ENCODE measurements at places on chromosomes 6 and 20.

DNA sequence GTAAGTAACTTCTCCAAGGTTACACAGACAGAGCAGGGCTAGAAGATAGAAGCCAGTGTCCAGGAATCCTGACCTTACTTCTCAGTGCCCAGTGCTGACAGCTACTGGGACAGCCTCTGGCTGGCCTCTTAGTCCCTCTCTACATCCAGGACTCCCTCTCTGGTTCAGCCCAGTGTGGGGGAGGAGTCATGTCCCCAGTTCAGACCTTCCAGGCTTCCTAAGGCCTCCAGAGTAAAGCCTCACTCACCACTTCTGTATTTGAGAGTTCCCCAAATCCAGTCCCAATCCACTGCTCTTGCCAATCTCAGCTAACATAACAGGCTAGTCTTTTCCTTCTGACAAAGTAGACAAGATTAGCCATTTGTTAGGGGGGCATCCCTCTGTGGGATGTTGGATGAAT, 36.9 kb upstream of the EPB41L1 start:
- DNase-seq, result no peak

DNA sequence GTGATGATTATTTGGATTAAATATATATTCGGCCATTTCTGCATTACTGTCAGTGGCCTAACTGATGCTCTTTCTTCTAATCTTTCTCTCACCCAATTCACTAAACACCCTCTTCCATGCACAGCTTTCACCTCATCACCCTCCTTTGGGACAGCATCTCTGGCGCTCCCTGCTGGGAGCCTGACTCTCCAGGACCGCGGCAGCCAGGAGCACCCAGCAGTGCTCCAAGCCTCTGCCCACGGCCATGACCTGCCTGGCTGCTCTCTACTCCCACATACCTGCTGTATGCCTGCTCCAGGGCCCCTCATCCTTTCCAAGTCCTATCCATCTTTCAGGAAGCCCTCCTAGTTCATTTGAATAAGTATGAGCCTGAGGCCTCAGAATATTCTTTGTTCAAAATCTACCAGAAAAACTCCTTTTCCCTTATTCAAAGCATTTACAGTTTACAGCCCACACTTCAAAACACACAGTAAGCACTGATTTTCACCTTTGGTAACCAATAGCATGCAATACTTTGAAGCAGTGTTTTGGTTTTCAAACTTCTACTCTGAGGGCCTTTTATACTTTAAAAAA, 15.2 kb downstream of the CTCFL start:
- no peak for DNase-seq

DNA sequence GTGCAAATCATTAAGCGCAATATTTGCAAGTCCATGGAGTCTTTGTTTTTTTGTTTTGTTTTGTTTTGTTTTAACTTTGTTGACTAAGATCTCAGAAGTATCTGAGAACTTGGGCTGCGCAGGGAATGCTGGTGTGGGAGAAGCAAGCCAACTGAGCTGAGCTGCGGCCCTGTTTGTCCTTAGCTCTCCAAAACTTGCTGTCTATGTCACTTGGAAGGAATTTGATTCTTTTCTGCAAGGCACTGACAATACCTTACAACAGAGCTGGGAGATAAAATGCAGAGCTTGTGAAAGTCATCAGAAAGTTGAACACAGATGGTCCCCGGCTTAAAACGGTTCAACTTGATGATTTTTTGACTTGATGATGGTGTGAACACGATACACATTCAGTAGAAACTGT, 5.4 kb downstream of the SLC22A23 start:
- no peak for DNase-seq

DNA sequence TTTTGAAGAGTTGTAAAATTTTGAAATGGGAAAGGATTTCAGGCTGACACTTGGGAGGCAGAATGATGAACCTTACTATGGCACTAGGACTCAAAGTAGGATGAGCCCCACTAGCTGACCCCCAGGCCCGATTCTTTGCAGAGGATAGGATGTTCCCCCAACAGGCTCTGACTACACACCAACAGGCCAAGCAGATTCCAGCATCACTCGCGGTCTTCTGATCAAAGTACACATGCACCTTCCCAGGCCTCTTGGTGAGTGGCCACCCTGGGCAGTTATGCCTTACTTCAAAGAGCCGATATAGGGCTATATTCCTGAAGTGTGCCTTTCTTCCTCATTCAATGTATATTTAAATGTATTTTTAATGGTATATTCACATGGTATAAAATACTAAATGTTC, 117.6 kb upstream of the TMEM181 start:
- DNase-seq, result no peak

- no peak for DNase-seq
These were observed 10.4 kb upstream of the THBS2 start for GRCh38 chr6:169263836-169264608.

- DNase-seq, result no peak
These were observed 56.0 kb downstream of the CLIC5 start for GRCh38 chr6:45959534-45960145.

DNA sequence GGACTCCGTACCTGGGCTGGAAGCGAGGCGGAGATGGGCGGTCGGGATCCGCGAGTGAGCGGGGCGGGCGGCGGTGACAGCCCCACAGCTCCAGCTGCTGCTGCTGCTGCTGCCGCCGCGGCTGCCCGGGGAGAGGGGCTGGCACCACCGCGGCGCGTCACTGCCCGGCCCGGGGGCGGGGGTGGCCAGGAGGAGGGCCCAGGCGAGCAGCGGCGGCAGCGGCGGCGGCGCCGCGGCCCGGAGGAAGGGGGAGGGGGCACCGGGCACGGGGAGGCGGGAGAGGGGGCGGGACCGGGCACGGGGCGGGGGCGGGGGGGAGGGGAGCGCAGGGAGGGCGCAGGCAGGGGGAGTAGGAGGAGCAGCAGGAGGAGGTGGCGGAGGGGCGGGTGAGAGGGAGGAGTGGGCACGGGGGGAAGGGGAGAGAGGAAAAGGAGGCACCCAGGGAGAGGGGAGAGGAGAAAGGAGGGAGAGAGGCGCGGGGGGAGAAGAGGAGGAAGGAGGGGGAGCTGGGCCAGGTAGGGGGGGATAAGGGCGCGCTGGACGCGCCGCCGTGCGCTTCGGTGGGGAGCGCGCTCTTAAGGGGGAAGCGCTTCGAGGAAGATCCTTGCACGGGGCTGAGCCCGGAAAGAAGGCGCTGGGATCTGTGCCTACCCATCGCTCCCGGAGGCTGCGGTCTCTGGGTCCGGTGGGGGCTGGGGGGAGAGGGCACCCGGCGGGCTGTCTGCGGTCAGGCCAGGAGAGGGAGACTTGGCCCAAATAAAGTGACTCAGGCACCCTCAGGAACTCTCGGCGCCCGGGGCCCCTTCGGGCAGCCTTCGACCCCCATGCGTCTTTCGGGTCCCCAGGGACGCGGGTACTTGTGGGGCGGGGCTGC, 101.5 kb downstream of the NOL4L start:
- DNase-seq, result no peak

GRCh38 chr6:106145741-106146227, 59.6 kb downstream of the PRDM1 start:
- no peak for DNase-seq

GRCh38 chr6:7494638-7495037, 46.8 kb upstream of the DSP start:
- no peak for DNase-seq

DNA sequence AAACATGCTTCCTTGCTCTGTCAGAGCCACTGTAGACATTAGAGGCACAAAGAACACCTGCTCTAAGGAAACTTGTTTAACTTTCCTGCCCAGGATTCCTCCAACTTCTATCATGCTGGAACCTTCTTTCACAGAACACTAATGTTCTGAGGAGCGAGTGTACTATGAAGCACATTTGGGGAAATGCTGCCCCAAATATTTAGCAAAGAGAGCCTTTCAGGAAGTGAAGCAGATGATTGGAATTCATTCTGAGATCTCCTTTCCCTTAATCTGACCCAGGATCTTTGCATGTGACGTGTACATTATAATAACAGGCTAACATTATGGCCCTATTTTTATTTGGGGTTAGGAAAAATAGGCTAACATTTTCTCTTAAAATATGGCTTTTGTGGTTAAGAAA, 21.0 kb upstream of the FYN start:
- no peak for DNase-seq

DNA sequence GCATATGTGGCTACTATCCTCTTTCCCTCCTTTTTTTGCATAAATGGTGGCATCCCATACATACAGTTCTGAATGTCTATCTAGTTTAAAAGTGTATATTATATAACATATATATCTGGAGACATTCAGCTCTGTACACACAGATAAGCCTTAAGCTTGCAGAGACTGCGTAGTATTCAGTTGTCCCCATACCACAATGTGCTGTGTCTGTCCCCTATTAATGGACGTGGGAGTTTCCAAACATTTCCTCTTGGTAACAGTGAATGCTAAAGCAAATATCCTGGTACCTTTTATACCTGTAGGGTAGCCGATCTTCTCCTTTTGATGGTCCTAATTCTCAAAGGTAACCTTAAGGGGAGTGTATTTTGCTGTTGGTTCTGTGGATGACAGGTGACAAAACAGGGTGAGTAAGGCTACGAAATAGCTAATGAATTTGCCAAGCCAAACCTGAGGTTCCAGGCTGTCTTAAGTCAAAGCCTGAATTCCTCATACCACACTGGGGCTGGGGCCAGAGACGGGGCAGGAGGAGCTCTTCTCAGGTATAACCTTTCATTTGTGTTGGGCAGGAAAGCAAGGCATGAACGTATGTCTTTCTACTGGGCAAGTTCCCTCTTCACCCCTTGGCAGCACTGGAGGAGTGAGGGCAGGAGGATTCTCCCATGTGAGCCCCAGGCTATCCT, 7.8 kb upstream of the C2 start:
- DNase-seq, result no peak

DNA sequence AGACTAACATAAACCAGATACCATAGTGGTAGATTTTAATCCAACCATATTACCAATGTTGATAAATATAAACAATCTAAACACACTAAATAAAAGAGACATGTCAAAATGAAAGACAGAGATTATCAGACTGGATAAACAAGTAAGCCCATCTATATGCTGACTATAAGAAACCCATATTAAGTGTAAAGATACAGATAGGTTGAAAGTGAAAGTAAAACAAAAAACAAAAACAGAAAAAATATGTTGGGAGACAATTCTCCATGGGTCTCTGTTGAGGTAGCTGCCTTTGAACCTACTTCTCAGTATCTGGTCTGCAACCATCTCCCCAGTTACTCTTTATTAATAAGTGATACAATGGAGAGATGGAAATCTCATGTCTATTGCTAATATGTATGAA, 21.2 kb downstream of the REV3L start:
- DNase-seq, result no peak

GRCh38 chr6:29414588-29414987, at the start of gene OR12D1:
TSS of gene OR12D1 (plus strand) at chr6:29414928.
- no peak for DNase-seq

DNA sequence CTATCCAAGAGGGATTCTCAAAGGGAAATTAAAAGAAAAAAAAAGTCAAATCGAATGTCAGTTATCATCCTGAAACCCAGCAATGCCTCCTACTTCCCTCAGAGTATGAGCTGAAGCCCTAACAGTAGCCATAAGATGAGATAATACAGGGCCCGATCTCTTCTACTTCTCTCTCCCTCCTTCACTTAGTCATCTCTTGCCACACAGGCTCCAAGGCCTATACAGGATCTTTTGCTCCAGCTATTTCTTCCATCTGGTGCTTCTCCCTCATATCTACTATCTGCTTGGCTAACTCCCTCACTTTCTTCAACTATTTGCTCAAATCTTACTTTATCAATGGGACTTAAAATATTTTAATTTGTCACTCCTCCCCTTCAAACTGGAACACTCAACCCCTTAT, 215.3 kb downstream of the RNGTT start:
- no peak for DNase-seq

DNA sequence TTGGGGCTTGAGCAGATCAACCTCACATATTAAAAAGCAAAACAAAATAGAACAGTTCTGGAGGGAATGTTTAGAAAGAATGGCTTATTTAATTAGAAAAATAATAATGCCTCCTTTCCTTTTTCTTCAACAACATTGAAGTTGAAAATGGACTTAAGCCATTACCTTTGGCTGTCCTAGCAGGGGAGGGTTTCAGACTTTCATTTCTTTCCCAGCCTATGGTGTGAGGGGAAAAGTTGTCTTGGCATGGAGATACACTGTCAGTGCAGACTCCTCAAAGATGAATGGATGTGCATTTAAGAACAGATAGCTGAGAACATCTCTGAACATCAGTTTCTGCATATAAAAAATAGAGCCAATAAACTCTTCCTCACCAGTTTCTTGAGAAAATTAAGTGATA, 169.5 kb downstream of the PAX1 start:
- DNase-seq, result no peak

DNA sequence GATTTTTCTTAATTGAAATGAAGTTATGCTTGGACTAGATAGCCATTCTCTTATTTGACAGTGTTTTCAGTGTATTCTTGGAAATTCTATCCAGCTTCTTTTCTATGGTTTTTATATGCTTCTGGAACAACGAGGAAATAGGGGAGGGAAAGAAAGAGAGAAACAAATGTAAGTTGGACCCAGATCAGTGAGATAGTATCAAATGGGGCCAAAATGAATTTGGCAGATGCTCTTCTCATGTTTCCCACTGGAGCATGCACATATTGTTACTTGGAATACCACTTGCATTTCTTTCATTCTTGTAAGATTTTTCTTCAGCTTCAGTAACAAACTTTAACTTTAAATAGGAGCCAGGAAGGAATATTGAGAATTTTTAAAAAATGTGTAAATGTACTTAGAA, 312.3 kb downstream of the PRL start:
- DNase-seq, result no peak

- no peak for DNase-seq
These were observed at the start of gene CDC40 for GRCh38 chr6:110180228-110181008. TSS of gene CDC40 (plus strand) at chr6:110180427. CDS start at chr6:110180445, 18 bp downstream.

DNA sequence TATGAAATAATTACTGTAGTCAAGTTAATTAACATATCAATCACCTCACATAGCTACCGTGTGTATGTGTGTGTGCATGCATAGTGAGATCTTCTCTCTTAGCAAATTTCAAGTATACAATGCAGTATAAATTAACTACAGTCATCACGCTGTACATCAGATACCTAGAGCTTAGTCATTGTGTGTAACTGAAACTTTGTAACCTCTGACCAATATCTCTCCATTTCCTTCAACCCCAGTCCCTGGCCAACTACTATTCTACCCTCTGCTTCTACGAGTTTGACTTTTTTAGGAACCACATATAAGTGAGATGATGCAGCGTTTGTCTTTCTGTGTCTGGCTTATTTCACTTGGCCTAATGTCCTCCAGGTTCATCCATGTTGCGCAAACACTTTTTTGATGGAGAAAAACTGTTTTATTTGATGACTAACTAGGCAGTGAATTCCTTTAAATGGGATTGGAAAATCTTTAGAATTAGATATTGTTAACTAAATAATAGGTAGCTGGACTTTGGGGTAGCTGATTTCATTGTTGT, 459.5 kb downstream of the DHX35 start:
- no peak for DNase-seq

DNA sequence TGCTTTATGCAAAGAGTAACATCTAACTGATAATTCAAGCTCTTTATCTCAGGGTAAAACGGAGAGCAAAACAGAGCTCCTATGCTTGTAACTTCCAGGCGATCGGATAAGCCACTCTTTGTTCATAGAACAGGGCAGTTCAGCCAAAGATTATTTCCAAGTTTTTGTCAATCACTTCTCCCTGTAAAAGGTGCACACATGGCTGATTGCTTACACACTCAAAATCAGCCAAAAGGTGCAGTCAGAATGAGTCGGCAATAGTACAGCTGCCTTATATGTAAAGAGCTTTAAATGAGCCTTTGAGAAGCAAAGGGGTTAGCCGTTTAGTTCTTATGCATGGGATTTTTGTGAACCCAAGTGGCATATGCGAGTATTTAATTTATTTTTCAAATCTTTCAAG, 449.6 kb upstream of the POU3F2 start:
- DNase-seq, result no peak

- no peak for DNase-seq
These were observed 15.4 kb downstream of the FOXC1 start for GRCh38 chr6:1624851-1625781.

- no peak for DNase-seq
These were observed 919.5 kb upstream of the FLRT3 start for GRCh38 chr20:15256676-15257568.

All from NCI-H446 treated with DMSO at 0.1 percent for 48 hours (cell line).